ENCODE measurements at places on chromosomes 1 and 21.
A peak's percentile ranks its signal among the peaks of the same experiment; 100 is the strongest.

DNA sequence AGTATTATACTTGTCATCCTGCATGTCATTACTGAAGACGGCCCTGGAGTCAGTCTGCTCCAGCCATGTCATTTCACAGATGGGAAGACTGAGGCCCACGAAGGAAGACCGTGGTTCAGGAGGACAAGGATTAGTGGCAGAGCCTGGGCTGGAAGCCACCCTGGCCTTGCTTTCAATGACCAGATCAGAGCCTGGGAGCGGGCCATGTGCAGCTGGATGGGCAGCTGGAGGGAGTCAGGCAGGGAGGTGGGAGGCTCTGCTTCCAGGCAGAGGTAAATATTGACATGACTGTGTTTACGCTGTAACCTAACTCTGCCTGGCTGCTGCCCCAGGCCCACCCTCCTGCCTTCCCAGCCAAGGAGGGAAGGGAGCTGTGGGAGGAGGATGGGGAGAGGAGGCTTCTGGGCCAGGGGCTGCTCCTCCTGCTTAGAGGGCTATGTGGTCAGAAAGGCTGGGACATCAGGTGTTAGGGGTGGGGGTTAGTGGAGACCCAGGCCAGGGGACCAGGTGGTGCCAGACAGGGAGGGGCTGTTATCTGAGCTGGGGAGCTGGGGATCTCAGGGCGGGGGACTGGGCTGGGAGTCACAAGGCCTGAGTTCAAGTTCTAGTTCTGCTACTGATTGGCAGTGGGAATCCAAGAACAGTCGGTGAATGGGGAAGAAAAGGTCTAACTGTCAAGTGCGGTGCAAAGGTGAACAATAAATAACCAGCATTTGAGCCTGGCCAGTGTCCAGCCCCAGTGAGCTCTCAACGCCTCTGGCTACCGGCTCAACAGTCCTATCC, 48.5 kb upstream of the ECE1 start:
- DNase-seq, result no peak

DNA sequence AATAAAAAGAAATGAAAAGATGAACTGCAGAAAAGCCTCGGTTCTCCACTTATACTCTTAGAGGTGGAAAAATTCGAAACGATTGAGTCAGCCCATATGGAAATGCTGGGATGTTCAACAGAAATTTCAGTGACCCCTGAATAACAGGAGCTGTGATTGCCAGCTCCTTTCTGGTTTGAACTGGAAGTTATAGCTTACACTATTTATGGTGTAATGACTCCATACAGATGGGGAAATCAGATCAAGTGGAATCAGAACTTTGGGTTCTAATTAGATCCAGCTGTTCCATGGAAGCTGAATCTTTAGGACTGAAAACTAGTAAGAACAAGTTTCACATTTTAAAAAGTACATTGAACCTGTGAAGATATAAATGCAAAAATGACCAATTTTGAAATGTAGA, 569.3 kb upstream of the ZRANB2 start:
- DNase-seq, result no peak

DNA sequence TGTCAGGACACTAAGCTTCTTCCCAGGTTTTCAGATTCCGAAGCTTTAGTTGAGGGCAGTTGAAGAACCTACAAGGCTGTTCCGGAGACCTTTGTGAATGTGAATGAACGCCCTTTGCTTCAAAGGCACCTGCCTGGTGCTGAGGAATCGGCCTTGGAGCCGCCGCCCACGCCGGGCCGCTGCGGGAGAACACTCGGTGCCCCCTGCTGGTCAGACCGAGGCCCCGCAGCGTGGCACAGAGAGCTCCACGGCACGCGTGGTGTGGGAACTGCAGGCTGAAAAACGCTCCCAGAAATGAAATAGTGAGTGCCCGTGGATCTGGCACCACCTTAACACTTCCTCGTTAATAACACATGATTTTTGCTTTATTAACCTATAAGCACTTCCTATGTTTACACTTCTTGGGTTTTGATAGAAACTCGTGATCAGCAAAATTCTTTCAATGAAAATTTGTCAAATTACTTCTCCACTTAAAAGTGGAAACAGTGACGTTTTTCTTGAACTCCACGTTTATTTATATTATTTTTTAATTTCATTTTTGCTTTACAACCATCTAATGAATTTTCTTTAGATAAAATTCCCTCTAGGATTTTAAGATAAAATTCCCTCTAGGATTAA, 460.6 kb downstream of the DSCAM start:
- DNase-seq, result no peak

GRCh38 chr1:164772635-164773034, 213.7 kb downstream of the PBX1 start:
- no peak for DNase-seq

- DNase-seq, result peak; percentile 85
Observed at GRCh38 chr1:19390901-19391595, 78.9 kb downstream of the SLC66A1 start.

- DNase-seq, result no peak
Observed at GRCh38 chr1:159200769-159201168, 3.9 kb upstream of the ACKR1 start.

GRCh38 chr21:45867041-45867666, 114.4 kb upstream of the COL6A1 start:
- no peak for DNase-seq

DNA sequence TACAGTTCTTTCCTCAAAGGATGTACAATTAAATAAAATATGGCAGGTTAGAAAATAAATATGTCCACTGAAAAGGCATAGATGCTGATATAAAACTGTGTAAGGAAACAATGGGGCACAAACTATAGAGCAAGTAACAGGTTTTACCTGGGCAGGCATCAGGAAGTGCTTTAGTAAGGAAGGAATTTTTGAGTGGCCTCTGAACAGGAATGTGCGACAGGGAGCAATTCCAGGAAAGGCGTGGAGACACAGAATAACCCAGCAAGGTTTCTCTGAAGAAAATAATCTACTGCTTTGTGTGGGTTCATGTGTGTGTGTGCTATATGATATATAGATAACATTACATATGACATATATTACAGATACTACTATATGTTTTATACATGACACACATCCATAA, 128.4 kb downstream of the RGS21 start:
- no peak for DNase-seq

GRCh38 chr21:43588957-43589356, 70.3 kb downstream of the HSF2BP start:
- DNase-seq, result no peak

DNA sequence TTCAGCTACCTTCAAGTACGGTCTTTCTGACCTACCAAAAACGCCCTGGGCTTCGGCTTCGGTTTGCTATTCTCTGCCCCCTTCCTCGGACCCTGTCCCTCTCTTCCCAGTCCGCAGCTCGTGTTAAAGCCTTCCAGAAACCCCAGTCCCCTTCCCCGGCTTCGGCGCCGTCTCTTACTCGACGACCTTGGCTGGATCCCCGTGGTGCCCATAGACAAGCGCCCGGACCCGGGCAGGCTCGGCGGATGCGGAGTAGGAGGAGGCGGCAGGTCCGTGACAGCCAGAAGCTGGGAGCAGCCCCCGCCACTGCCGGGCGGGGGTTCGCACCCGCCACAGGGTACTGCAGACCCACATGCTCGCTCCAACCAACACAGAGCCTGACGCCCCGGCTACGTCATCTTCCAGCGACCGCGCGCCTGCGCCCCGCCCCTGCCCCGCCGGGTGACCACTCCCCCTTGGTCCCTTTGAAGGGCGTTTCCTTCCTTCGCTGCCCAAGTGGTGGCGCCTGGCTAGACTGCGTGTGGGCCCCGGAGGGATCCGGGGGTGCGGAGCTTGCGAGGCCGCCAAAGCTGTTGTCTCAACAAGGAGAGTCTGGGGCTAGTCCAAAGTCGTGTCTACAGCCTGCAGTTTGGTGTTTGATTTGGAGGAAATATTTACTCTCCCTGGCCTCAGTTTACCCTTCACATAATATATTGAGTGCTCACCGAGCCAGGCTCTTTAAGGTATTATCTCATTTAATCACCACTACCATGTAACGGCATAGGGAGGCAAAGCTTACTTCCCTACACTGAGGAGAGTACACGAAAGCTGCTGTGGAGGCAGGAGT, at the start of gene MECR:
TSS of gene MECR (minus strand) at position 382 of the 826 bp plus-strand sequence. CDS start at position 354, 28 bp downstream.
- peak; percentile 85 for DNase-seq

DNA sequence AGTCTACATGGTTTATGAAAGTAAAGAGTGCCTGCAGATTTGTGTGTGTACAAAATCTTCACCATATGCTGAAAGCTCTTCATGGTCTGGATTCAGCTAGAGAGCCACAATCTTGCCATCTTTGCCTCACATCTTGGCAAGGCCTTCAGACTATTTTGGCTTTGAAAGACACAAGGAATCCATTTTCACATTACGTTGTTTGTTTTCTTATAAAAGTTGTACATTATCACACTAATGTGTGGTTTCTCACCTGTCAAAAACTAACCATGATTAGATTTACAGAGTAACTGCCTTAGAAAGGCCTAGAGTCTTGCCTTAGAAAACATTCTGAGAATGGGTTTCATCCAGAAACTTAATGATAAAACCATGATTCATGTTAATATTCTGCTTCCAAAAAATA, 494.6 kb downstream of the NEGR1 start:
- no peak for DNase-seq

GRCh38 chr1:110914676-110915075, 41.7 kb downstream of the CD53 start:
- no peak for DNase-seq

DNA sequence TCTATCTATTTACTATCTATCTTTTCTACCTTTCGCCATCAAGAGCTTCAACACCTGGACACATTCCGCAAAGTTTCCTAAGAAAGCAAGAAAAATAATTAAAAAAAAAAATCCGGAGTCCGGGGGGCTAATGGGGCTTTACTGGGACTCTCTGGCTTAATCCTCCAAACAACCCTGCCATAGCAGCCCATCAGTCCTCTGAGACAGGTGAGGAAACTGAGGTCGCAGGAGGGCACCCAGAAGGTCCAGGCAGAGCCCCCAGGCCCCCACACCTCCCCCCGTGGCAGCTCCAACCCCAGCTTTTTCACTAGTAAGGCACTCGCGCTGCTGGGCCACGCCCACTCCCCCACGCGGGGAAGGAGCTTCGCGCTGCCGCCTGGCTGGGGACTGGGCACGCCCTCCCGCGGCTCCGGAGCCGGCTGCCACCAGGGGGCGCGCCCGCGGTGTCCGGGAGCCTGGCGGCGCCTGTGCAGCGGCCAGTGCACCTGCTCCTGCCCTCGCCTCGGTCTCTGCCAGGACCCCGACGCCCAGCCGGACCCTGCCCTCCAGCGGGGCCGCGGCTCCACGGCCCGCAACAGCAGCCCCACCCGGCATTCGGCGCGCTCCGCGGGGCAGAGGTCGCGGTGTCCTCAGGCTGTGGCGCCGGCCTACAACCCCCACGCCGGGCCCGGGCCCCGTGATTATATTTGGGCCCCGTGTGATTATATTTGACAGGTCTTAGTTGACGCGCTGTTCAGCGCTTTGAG, 54.1 kb upstream of the SAMD11 start:
- peak; percentile 78 for DNase-seq

DNA sequence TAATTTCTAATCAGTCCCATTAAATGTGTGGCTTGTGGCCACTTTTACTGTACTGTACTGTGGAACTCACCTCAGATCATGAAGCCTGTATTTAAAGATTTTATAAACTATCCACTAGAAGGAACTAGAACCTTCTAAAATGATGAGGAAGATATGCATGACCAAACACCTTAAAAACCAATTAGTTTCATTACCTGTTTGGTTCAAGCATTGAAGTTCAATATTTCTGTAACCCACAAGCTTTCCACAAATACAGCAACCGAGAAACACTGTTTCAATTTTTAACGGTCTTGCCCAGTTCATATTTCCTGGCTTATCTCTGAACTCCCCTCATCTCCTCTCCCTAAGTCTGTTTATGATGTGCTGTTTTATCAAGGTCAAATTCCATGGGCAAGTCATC, 264.3 kb upstream of the PLD5 start:
- DNase-seq, result no peak

- DNase-seq, result no peak
Observed at GRCh38 chr1:48761986-48762385, 14.7 kb downstream of the BEND5 start.

DNA sequence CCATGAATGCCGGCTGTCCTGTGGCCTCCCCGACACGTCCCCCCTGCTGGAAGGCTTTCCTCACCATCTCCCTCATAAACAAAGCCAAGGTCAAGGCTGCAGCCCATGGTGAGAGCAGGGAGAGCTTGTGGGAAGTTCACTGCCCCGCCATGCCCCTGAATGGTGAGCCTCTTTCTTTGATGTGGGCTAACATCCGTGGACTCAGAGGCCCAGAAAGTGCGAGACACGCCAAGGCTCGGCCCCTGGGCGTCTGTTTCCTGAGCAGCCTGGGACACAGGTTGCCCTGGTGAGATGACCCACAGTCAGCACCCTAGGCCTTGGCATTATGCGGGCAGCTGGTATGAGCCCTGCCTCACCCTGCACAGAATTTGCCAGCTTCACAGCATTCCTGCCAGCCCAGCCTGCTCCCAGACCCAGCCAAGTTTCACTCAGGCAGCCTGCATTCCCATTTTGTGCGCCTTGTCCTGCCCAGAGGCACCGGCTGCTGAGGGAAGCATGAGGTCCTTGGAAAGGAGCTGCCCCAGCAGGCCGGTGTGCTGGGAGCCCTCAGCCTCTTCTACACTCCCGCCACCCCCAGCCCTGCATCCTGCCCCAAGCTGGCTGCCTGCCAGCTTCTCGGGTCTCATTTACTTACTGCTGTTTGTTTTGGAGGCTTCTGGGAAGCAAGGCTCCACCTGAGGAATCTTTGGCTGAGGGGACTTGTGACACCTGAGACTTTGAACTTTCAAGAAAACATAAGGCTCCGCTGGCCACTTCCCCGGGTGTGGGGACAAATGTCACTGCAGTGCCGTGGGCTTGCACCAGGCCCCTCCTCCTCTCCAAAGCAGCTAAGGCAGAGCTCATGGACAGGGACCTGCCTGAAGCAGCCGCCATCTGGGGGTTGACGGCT, 31.9 kb downstream of the NEK2 start:
- DNase-seq, result peak; percentile 8

DNA sequence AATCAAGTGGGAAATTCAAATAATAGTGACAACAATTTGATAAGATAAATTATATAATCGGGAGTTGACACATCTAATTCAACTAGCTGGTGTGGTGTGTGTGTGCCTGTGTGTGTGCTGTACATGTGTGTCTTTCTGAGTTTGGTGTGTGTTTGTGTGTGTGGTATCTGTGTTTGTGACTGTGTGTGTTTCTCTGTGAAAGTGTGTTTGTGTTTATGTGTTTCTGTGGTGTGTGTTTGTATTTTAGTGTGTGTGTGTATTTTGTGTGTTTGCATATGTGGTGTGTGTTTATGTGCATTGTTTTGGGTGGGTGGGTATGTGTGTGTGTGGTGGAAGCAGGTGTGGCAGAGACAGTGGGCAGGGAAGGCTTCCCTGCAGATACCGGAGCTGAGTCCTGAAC, 4.8 kb upstream of the DSCAM start:
- no peak for DNase-seq

GRCh38 chr1:34926894-34927293, 2.6 kb downstream of the DLGAP3 start:
- no peak for DNase-seq

DNA sequence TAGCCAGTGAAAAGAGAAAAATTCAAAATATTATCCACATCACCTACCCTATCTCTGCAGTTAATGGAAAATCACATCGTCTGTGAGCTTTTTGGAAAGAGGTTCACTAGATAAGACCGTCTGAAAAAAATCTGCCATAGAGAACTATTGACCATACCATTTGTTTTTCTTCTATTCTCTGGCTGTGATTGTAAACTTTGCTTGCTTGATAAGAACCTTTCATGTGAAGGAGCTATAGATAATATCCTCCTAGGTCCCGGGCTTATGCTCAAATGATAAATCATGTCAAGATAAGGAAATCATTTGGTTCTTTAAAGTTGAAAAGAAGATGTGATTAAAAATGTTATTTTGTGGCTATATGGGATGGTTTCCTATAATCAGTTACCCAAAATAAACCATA, 369.9 kb downstream of the SIPA1L2 start:
- no peak for DNase-seq

Data from stimulated activated naive CD4-positive, alpha-beta T cell (primary cell).